Stomach (tissue), 19 donors: ENCODE measurements at places on chromosomes 16 and 17. TPM values are rescaled to one million over a fixed set of nuclear protein-coding genes. Genes with fewer than 3 reads are reported as not detected.

DNA sequence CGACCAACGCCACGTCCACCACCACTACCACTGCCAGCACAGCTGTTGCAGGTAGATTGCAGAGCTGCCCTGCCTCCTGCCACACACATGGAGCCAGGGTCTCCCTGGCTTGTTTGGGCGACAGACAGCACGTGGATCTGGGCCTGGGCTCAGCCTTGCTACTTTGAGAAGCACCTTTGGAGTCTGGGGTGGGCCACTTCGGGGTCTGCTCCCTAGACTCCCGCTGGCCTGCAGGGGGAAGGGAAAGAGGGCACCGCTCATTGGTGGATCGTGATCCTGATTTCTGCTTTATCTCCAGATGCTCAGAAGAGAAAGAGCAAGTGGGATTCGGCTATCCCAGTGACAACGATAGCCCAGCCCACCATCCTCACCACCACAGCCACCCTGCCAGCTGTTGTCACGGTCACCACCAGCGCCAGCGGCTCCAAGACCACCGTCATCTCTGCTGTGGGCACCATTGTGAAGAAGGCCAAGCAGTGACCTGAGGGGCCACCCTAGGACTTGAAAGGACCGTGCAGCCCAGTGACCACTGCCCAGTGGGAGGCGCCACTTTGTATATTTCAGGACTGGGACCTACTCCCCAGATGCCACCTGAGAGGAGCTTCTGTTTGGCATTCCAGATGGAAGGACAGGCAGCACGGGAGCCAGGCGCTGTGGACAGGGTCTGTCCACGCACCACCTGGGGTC, 15.1 kb upstream of the ITGB4 start:
- H3K4me1 ChIP-seq = peaks cover 7% of the 10 kb centered on the region
- peak overlapping the region; percentile 81 for H3K27ac ChIP-seq
- no peak for DNase-seq

- no peaks in the 10 kb centered on the region for H3K36me3 ChIP-seq
- peak; percentile 92 for DNase-seq
- peaks cover 70% of the 10 kb centered on the region for H3K4me1 ChIP-seq
- H3K27me3 ChIP-seq = no peaks in the 10 kb centered on the region
- peak overlapping the region; percentile 87 for H3K27ac ChIP-seq
- H3K4me3 ChIP-seq = no peak overlapping the region
Observed at GRCh38 chr17:879546-880442, 97.6 kb downstream of the MRM3 start.

The CDH11 gene
- 171 TPM for total RNA-seq

The DHX8 gene
- 137 TPM for total RNA-seq

The AATK gene
- 11.2 TPM for total RNA-seq

The CDRT15L2 gene
- not detected for total RNA-seq

DNA sequence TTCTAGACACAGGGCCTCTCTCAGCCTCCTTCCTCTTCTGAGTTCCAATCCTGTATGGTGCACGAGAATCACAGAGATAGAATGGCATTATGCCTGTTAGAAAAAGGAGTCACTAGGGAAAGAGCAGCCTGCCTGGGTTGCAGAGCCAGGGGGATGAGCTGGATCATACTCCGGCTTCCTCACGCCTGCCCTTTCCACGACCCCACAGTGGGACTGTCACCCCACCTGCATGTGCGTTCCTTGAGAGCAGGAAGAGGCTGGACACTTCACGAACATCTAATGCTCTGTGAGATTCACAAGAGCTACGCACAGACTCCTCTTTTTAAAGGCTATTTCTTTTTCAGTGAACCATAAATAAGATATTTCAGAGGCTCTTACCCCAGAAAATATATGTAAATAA, 54.8 kb downstream of the N4BP1 start:
- no peak for DNase-seq
- no peak overlapping the region for H3K27ac ChIP-seq
- H3K36me3 ChIP-seq = peaks cover 23% of the 10 kb centered on the region
- no peaks in the 10 kb centered on the region for H3K27me3 ChIP-seq
- no peak overlapping the region for H3K4me3 ChIP-seq

The TEX14 gene
- not detected for total RNA-seq

GRCh38 chr17:59863616-59864015, 29.1 kb downstream of the TUBD1 start:
- peaks cover 49% of the 10 kb centered on the region for H3K36me3 ChIP-seq
- peak overlapping the region; percentile 37 for H3K27ac ChIP-seq
- H3K4me1 ChIP-seq = peaks cover 39% of the 10 kb centered on the region
- peak; percentile 41 for DNase-seq
- no peaks in the 10 kb centered on the region for H3K27me3 ChIP-seq

The TBC1D3K gene
- not detected for total RNA-seq

- peak overlapping the region; percentile 45 for H3K27ac ChIP-seq
- peaks cover 10% of the 10 kb centered on the region for H3K36me3 ChIP-seq
- peaks cover 9% of the 10 kb centered on the region for H3K4me1 ChIP-seq
- no peak overlapping the region for H3K4me3 ChIP-seq
Observed at GRCh38 chr17:64097196-64097936, 32.6 kb downstream of the ERN1 start.

- H3K36me3 ChIP-seq = no peaks in the 10 kb centered on the region
- no peaks in the 10 kb centered on the region for H3K4me1 ChIP-seq
- no peak overlapping the region for H3K27ac ChIP-seq
- H3K27me3 ChIP-seq = no peaks in the 10 kb centered on the region
- H3K4me3 ChIP-seq = no peak overlapping the region
- no peak for DNase-seq
Observed at GRCh38 chr16:65947951-65948350, 418.5 kb upstream of the CDH5 start.

The SNAI3 gene
- total RNA-seq = not detected

The TNFSF13 gene
- 16.9 TPM for total RNA-seq

- no peak overlapping the region for H3K27ac ChIP-seq
- H3K4me1 ChIP-seq = no peaks in the 10 kb centered on the region
- H3K27me3 ChIP-seq = no peaks in the 10 kb centered on the region
- H3K4me3 ChIP-seq = no peak overlapping the region
- no peak for DNase-seq
- no peaks in the 10 kb centered on the region for H3K36me3 ChIP-seq
Observed at GRCh38 chr16:9232102-9232770, 140.8 kb downstream of the HAPSTR1 start.

DNA sequence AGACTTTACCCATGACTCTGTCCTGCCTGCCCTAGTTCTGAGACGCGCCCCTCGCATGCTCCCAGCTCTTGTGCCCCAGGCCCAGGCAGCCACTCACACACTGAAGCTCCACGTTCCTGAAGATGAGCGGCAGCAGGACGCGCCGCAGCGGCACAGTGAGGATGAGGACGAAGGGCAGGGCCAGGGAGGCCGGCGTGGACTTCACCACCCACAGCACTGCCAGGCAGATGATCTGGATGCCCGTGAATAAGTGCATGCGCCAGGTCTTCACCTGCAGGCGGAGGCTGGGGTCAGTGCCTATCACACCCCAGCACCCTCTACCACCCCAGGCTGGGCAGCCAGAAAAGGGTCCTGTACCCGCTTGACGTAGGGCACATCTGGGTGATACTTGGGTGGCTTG, 16.9 kb downstream of the SLC4A1 start:
- no peaks in the 10 kb centered on the region for H3K36me3 ChIP-seq
- H3K27me3 ChIP-seq = peaks cover 8% of the 10 kb centered on the region
- H3K4me1 ChIP-seq = peaks cover 23% of the 10 kb centered on the region
- DNase-seq = no peak
- no peak overlapping the region for H3K27ac ChIP-seq

The AANAT gene
- not detected for total RNA-seq

GRCh38 chr17:67785122-67785477, 40.2 kb upstream of the BPTF start:
- no peaks in the 10 kb centered on the region for H3K27me3 ChIP-seq
- H3K4me1 ChIP-seq = peaks cover 11% of the 10 kb centered on the region
- H3K36me3 ChIP-seq = no peaks in the 10 kb centered on the region
- H3K4me3 ChIP-seq = no peak overlapping the region
- no peak overlapping the region for H3K27ac ChIP-seq

- no peak overlapping the region for H3K27ac ChIP-seq
- no peaks in the 10 kb centered on the region for H3K36me3 ChIP-seq
- H3K27me3 ChIP-seq = no peaks in the 10 kb centered on the region
- no peak for DNase-seq
Observed at GRCh38 chr16:1877804-1878203, 5.8 kb upstream of the MEIOB start.

- no peaks in the 10 kb centered on the region for H3K4me1 ChIP-seq
- DNase-seq = no peak
Observed at GRCh38 chr16:8645831-8646230, 24.3 kb downstream of the METTL22 start.

The MYO15A gene
- total RNA-seq = not detected

DNA sequence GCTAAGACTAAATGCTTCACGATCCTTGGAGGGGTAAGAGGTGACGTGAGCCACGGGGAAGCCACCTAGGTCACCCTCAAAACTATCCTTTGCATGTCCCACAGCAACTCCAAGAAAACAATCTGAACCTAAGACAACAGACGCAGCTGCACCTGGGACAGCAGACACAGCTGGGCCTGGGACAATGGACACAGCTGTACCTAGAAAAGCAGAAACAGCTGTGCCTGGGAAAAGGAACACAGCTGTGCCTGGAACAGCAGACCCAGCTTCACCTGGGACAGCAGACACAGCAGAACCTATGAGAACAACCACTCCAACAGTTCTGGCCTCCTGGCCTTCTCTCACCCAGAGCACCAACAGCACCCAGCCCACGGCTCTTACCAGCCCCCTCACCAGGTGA, 11.7 kb upstream of the CD300LD start:
- H3K4me1 ChIP-seq = no peaks in the 10 kb centered on the region
- peaks cover 5% of the 10 kb centered on the region for H3K27me3 ChIP-seq
- H3K27ac ChIP-seq = no peak overlapping the region
- DNase-seq = no peak
- H3K4me3 ChIP-seq = no peak overlapping the region
- no peaks in the 10 kb centered on the region for H3K36me3 ChIP-seq

DNA sequence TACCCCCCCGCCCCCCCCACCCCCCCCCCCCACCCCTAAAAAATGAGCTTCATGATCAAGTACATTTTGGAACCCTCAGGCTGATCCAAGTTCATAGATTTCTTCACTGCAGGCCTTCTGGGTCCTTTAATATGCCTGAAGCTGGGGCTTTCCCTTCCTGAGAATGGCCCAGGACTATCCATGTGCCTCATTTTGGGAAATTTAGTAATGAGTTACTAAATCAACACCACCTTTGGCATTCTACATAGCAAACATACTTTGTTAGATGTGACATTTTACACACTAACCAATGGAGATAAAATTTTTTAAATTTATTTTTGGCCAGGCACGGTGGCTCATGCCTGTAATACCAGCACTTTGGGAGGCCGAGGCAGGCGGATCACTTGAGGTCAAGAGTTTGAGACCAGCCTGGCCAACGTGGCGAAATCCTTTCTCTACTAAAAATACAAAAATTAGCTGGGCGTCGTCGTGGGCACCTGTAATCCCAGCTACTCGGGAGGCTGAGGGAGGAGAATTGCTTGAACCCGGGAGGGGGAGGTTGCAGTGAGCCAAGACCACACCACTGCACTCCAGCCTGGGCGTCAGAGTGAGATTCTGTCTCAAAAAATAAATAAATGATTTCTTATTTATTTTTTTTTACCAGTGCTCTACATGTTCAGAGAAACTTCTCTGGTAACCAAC, 14.0 kb downstream of the HERPUD1 start:
- H3K36me3 ChIP-seq = peaks cover 62% of the 10 kb centered on the region
- no peak for DNase-seq
- H3K4me3 ChIP-seq = no peak overlapping the region
- H3K27ac ChIP-seq = peak overlapping the region; percentile 39

- H3K4me3 ChIP-seq = peak overlapping the region; percentile 29
- H3K27ac ChIP-seq = peak overlapping the region; percentile 74
- DNase-seq = peak; percentile 80
- no peaks in the 10 kb centered on the region for H3K27me3 ChIP-seq
- H3K4me1 ChIP-seq = peaks cover 80% of the 10 kb centered on the region
Observed at GRCh38 chr17:42312285-42313130, 24.2 kb downstream of the STAT5A start.

DNA sequence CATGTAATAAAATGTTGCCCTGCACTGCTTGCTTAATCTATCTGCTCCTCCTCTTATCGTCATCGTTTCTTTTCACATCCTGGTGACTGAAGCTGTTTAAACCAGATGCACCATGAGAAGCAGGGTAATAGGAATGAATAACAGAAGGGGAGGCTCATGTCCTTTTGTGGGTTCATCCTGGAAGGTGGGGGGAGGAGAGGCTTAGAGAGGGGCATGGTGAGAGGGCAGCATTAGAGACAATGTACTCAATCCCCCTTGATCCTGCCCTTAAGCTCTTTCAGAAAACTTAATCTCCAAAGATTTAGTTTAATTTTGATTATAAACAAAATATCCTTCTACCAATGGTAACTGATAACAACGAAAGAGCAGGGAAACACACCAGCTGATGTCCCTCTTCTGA, 248.5 kb downstream of the CA10 start:
- H3K27ac ChIP-seq = no peak overlapping the region
- H3K27me3 ChIP-seq = no peaks in the 10 kb centered on the region
- H3K4me3 ChIP-seq = no peak overlapping the region
- H3K36me3 ChIP-seq = no peaks in the 10 kb centered on the region

The GCGR gene
- not detected for total RNA-seq

The MOSMO gene
- total RNA-seq = 1.2 TPM

DNA sequence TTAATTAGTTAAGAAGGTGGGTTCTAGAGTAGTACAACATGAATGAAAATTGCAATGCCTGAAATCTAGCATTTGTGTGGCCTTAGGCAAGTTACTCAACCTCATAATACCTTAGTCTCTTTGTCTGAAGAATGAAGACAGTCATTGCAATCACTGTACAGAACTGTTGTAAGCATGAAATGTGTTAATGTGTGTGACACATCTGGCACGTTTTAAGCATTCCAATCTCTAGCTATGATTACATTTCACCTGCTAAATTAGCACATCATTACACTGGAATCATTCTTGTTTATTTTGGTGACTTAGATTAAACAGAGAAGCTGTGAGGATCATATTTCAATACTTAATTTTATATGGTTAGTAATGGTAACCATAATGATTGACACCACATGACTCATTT, 629.7 kb upstream of the KIF2B start:
- no peak for DNase-seq
- no peak overlapping the region for H3K4me3 ChIP-seq
- H3K36me3 ChIP-seq = no peaks in the 10 kb centered on the region
- H3K4me1 ChIP-seq = no peaks in the 10 kb centered on the region

- H3K4me3 ChIP-seq = no peak overlapping the region
- no peaks in the 10 kb centered on the region for H3K27me3 ChIP-seq
- DNase-seq = no peak
- H3K36me3 ChIP-seq = no peaks in the 10 kb centered on the region
Observed at GRCh38 chr17:71247441-71248015, 873.3 kb upstream of the SOX9 start.

GRCh38 chr16:14437426-14437825, 192.6 kb downstream of the PARN start:
- H3K4me1 ChIP-seq = no peaks in the 10 kb centered on the region
- DNase-seq = no peak
- H3K27ac ChIP-seq = no peak overlapping the region
- no peaks in the 10 kb centered on the region for H3K27me3 ChIP-seq

- H3K27ac ChIP-seq = peak overlapping the region; percentile 74
- no peaks in the 10 kb centered on the region for H3K36me3 ChIP-seq
- H3K27me3 ChIP-seq = no peaks in the 10 kb centered on the region
- DNase-seq = no peak
- no peak overlapping the region for H3K4me3 ChIP-seq
Observed at GRCh38 chr17:57356153-57356718, 99.9 kb downstream of the MSI2 start.

GRCh38 chr17:33178681-33179080, 114.4 kb downstream of the ASIC2 start:
- no peaks in the 10 kb centered on the region for H3K4me1 ChIP-seq
- peaks cover 9% of the 10 kb centered on the region for H3K27me3 ChIP-seq
- no peak for DNase-seq
- no peaks in the 10 kb centered on the region for H3K36me3 ChIP-seq
- H3K4me3 ChIP-seq = no peak overlapping the region
